ENCODE measurements at places on chromosomes 12 and 14.

GRCh38 chr14:87351007-87351406 is 642.0 kb downstream of the GALC start:
- DNase-seq: no peak

GRCh38 chr12:104662908-104663307 is 206.2 kb downstream of the CHST11 start:
- DNase-seq: no peak

GRCh38 chr14:50106178-50106577 is 10.2 kb downstream of the VCPKMT start:
- DNase-seq: no peak

GRCh38 chr14:31992011-31992447 is 85.1 kb upstream of the ARHGAP5 start:
- DNase-seq: no peak

DNA sequence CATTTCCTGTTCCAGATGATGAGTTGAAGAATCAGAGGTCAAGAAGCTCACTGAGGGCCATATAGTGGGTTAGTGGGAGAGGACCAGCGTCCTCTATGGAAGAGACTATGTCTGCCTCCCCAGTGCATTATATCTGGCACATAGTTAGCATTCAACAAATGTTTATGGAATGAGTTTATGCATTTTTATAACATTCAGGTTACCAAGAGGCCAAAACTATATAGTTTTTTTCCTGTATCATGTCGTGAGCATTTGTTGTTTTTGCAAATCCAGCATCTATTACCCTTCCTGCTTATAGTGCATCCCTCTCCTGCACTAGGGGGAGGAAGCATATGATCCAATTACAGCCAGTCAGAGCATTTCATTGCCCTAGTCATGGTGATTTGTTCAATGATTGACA is 60.6 kb downstream of the SUDS3 start:
- DNase-seq: no peak

DNA sequence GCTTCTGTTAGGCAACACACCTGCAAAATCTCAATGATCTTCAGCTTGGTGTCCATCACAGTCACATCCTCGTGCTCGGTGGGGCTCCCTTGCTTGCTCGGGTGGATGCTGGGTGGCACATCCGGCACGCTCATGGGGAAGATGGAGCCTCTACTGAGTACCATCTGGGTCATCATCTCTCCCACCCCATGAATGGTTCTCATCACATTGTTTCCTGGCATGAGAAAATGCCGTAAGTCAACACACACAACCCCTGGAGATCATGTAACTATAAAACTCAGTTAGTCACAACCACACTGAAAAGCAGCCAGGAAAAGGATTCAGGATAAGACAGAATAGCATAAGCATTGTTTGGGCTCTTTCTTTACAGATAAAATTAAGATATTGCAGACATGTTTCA is 201.1 kb downstream of the ITPR2 start:
- DNase-seq: no peak

GRCh38 chr14:44895716-44896115 is 66.0 kb downstream of the KLHL28 start:
- no peak for DNase-seq

GRCh38 chr12:131607658-131608447 is 103.0 kb upstream of the SFSWAP start:
- DNase-seq: no peak

DNA sequence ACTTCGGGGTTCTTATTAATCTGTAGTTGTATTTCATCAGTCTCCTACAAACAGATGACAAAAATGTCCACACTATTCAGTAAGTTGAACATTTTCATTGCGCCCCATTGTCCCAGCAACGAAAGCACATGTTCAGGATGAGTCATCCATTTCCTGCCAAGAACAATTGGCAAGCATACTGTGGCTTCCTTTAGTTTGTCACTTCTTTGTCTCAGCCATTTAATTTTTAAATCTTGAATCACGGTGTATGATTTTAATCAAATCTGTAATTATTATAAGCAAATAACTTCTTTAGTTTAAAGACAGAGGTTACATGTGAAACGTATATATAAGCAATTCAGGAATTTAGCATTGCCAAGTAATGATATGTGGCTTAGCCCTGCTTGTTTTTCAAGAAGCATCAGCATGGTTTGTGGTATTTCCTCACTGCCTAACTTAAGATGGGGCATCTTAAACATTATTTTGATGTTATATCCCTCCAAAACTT is 211.3 kb upstream of the KRR1 start:
- DNase-seq: no peak

DNA sequence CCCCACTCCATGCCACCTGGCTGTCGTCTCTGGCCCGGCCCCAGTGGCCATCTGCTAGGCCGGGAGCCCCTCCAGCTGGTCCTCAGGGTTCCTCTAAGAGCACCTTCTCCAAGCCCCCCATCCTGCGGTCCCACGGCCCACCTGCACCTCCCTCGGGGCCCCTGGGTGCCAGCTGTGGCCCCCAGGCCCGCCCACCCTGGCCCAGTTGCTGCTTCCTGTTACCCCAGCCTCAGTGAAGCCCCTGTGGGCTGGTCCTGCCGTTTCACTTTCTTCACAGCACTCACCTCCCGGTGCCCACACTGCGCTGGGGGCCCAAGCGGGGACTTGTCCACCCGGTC is 27.6 kb upstream of the NUDT14 start:
- no peak for DNase-seq

- DNase-seq: no peak
These were observed 32.8 kb upstream of the KLHL42 start for GRCh38 chr12:27747111-27747820.

DNA sequence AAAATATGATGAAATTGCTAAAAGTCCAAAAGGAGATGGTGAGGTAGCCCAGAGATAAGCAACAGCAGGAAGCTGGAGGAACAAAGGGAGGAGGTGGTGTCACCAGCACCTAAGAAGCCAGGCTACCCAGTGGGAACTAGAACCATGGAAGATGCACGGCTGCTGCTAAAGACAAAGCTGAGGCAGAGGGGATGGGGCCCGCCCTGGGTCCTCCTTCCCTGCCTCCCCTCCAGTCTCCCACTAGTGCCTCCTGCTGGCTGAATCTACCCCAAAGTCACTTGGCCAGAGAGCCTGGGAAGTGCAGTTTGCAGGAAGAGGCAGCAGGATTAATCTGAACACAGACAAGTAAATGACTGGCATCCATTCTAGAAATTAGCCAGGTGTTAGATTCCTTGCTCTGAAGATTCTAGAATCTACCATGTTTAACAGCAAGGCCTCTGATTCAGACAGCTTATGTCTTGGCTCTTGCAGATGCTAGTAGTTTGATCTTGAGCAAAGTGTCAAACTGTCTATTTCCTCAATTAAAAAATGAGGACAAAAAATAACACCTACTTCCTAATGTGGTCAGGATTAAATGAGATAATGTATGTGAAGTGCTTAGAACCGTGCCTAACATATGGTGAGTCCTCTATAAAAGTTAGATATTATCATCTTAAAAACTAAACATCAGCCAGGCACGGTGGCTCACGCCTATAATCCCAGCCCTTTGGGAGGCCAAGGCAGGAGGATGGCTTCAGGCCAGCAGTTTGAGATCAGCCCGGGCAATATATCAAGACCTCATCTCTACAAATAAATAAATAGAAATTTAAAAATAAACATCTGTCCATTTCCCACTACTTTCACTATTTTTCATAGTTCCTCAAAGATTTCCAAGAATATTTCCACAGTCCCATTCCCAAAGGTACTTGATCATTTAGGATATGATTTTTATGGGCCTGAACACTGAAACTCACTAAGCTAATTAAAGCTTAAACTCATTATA is 5.8 kb upstream of the LRP10 start:
- DNase-seq: no peak

DNA sequence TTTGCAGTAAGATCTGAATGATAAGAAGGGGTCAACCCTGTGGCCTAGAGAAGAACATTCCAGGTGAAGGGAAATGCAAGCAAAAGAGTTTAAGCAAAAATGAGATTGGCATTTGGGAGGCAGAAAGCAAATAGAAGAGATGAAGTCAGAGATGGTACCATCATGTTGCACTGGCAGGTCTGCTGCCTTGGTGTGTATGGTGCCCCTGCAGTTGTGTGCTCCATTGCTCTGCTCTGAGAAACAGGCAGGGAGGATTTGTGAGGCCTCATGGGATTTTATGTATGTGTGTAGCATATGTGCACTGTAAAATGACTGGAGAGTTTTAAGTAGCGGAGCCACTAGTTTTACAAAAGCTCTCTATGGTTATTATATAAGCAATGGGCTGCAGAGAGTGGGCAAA is 6.6 kb downstream of the LDHB start:
- no peak for DNase-seq

- DNase-seq: no peak
These were observed 63.4 kb downstream of the PPP1R36 start for GRCh38 chr14:64612971-64613666.

- DNase-seq: no peak
These were observed 84.7 kb upstream of the SOX5 start for GRCh38 chr12:24034160-24034559.

DNA sequence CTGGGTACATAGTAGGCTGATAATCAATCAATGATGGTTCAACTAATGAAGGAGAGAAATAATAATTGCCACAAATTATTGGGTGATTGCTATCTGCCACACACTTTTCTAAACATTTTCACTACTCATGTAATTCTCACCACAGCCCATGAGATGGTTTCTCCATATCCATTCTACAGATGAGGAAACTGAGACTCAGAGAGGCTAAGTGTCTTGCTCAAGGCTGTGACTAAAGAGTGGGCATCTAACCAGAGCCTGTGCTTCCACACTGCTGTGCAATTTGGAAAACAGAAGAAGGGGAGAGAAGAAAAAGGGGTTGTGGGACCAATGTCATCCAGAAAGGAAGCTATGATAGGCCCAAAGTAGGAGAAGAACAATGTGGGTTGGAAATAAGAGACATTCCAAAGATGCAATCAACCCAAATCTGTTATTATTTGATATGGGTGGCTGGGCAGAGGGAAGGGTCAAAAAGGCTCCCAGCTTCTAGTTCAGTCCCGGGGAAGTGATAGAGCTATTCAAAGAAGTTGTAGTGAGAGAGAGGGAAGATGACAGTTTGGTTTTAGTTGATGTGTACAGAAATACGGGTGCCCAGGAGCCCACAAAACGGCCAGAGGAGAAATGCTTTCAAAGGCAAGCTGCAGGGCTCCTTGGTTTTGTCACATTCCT is 483 bp upstream of the NR1H4 start:
- no peak for DNase-seq

GRCh38 chr12:91098461-91098860 is 12.8 kb downstream of the LUM start:
- DNase-seq: no peak

GRCh38 chr14:53601409-53601808 is 355.2 kb downstream of the BMP4 start:
- DNase-seq: no peak

GRCh38 chr12:71795901-71796300 is 41.2 kb downstream of the RAB21 start:
- DNase-seq: no peak

DNA sequence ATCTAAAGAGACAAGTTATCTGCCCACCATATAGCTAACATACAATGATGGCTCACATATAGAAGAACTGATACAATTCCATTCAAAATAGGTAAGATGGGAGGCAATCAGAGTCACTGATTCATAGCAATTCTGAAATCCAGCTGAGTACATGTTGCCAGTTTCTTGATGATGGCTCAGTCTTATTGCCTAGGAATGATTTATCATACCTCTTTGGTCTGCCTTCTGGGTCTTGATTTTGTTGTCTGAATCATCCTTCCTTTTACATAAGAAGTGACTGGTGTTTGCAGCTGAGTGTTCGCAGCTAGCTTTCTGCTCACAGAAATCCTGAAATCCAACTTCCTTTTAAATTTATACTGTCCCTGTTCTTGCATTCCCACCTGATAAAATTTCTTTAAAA is 463.2 kb upstream of the MGAT4C start:
- DNase-seq: no peak

DNA sequence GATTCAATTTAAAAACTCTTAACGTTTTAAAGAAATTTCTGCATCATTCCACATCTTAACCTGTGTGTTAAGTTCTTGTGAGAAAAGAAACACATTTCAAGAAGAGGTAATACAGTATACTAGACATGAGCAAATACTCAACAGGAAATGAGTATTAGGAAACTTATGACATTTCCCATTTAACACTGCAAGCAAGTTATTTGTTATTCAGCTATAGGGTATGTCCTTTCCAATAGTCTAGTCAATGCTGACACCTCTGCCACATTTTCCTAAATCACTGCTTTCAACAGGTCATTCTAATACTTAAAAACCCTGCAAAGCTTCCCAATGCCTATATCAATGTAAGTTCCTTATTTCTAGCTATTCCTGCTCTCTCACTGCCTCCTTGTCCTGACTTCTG is 93.1 kb downstream of the DDHD1 start:
- no peak for DNase-seq

DNA sequence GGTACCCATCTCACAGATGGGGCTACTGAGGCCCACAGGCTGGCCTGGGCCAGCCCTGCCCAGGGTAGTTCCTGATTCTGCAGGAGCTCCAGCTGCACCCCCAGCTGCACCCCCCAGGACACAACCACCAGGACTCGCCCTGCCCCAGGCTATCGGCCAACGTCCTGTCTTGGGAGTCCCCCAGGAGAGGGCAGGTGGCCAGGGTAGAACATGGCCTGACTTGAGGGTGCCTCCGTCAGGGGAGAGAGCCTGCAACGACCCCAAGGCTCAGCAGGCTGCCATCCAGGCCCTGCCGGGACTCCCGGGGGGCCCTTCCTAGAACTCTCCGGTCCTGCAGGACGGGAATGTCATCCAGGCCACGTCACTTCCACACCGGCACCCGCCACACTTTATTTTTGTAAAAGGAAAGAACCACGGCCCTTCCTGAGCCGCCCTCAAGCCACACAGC is 15.8 kb downstream of the JAG2 start:
- no peak for DNase-seq

- DNase-seq: no peak
These were observed 109.5 kb downstream of the ZFP36L1 start for GRCh38 chr14:68683326-68683725.

DNA sequence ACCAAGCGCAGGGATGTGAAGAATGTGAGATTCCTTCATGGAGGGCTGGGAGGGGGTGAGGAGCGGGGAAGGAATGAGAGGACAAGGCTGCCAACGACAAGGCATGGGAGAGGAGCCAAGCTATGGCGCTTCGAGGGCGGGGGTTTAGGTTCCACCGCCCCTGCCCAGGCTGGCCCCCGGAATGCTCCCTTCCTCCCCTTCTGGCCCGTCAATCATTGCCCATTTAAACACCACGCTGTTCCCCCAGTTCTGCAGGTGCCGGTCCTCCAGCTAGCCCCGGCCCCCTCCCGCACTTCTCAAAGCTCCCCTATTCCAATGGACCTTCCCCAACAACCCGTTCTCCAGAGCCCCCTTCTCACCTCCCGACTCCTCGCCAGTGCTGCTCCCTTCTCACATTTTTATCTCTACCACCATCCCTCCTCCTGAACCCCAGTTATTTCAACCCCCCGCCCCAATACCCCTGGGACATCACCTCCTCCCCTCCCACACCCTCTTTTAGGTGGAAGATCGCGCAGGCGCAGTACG is 428 bp downstream of the RNF41 start:
- no peak for DNase-seq

GRCh38 chr12:104957719-104958000 is 430 bp downstream of the SLC41A2 start:
- no peak for DNase-seq

- no peak for DNase-seq
These were observed 478.4 kb downstream of the RAD51B start for GRCh38 chr14:68297876-68298468.

- DNase-seq: no peak
These were observed 304.4 kb upstream of the FAR2 start for GRCh38 chr12:28844718-28845117.
